ENCODE measurements at places on chromosomes 2 and 18. TPM values are rescaled to one million over a fixed set of nuclear protein-coding genes. Genes with fewer than 3 reads are reported as not detected.

DNA sequence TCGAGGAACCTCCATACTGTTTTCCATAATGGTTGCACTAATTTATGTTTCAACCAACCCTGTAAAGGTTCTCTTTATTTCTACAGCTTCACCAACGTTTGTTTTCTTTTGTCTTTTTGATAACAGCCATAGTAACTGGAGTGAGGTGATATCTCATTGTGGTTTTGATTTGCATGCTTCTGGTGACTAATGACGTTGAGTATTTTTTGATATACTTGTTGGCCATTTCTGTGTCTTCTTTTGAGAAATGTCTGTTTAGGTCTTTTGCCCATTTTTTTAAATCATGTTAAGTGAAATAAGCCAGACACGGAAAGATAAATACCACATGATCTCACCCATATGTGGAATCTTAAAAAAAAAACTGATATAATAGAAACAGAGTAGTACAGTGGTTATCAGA is 74.8 kb upstream of the SMIM21 start:
- no peaks in the 10 kb centered on the region for H3K4me1 ChIP-seq
- no peaks in the 10 kb centered on the region for H3K36me3 ChIP-seq
- no peak overlapping the region for H3K27ac ChIP-seq
- DNase-seq = no peak
- no peaks in the 10 kb centered on the region for H3K27me3 ChIP-seq

Gene MLPH
- 295 TPM for total RNA-seq

DNA sequence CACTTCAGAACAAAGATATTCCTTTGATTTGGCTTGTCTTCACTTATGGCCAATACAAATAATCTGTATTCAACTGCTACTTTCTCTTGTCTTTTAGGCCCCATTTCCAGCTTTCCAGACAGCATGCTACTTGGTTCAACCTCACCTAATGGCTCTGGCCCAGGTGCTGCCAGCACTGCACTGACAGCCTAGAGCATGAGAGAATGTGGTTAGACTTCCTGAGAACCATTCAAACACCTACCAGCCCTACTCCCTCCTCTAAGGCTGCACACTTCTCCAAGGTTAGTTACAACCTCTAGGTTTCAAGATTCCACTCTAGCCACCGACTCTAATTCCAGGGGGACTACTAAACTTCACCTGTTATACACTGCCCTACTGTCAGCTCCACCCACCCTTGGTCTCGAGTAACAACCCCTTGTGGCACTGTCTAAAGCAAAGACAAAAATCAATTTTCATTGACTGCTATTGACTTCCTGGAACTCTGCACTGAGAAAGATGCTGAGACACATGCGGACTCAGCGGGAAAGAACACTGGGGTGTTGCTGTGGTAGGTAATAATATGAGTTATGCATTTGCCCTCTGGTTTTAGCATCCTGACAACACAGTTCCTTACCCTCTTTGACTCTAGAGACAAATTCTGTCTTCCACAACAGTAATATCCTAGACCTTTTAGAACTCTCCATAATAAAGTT is 38.2 kb downstream of the PLEKHM3 start:
- H3K4me1 ChIP-seq = no peaks in the 10 kb centered on the region
- no peaks in the 10 kb centered on the region for H3K36me3 ChIP-seq
- H3K4me3 ChIP-seq = no peak overlapping the region
- H3K27me3 ChIP-seq = no peaks in the 10 kb centered on the region
- H3K27ac ChIP-seq = no peak overlapping the region

Gene TACR1
- 0.63 TPM for total RNA-seq

- DNase-seq = no peak
- H3K36me3 ChIP-seq = no peaks in the 10 kb centered on the region
- no peaks in the 10 kb centered on the region for H3K27me3 ChIP-seq
- H3K4me3 ChIP-seq = no peak overlapping the region
- no peak overlapping the region for H3K27ac ChIP-seq
These were observed 58.6 kb upstream of the DOCK10 start for GRCh38 chr2:225100856-225101294.

- no peak overlapping the region for H3K4me3 ChIP-seq
- DNase-seq = no peak
- no peak overlapping the region for H3K27ac ChIP-seq
- no peaks in the 10 kb centered on the region for H3K27me3 ChIP-seq
These were observed 87.5 kb downstream of the CCDC85A start for GRCh38 chr2:56271275-56271674.
